ENCODE measurements at places on chromosomes 3 and 15. TPM values are rescaled to one million over a fixed set of nuclear protein-coding genes. Genes with fewer than 3 reads are reported as not detected.

GRCh38 chr3:156404217-156404616 is 150.7 kb downstream of the SSR3 start:
- no peak for DNase-seq

DNA sequence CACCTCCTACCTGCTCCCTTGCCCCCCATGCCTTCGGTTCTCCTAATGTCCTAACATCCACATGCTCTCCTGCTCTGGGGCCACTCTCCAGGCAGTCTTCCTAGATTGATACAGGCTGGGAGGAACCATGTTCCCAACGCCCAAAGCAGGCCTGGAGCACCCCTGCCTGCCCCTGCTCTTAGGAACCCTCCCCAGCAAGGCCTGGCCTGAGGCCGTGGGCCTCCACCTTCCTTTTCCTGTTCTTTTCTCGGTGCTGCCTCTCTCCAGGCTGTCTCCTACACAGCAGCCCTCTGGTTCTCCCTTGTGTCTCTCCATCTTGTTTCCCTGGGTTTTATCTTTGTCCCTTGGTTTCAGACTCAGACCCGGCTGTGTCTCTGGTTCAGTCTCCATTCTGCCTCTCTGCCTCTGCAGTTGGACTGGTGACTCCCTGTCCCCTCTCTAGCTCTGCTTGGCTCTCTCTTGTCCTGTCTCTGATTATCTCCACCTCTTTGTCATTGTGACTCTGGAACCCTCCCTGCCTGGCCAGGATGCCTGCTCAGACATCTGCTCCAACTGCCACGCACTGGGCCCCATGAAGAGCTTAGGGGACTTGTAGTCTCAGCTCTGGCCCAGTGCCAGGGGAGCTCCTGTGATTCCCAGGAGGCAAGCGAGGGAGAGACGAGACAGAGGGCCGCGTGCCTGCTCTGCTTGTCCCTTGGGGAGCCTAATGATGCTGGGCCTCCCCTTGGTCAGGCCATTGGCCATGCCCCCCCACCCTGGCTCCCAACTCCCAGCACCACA is 26.0 kb upstream of the RPL29 start:
- no peak for DNase-seq

DNA sequence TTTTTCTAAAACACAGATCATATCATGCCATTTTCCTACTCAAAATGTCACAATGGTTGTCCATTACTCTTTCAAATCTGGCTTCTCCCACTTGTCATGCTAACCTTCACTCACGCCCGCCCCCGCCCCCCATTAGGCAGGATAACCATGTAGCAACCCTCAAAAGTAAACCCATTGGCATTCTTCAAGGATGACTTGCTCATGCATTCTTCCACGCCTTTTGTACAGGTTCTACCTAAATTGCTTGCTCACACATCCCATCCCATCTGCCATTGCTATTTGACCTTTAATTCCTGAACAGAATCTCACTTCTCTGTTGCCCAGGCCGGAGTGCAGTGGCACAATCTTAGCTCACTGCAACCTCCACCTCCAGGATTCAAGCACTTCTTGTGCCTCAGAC is 389.3 kb downstream of the MCTP2 start:
- no peak for DNase-seq

GRCh38 chr15:64597477-64597822 is 137.1 kb downstream of the ZNF609 start:
- no peak for DNase-seq

DNA sequence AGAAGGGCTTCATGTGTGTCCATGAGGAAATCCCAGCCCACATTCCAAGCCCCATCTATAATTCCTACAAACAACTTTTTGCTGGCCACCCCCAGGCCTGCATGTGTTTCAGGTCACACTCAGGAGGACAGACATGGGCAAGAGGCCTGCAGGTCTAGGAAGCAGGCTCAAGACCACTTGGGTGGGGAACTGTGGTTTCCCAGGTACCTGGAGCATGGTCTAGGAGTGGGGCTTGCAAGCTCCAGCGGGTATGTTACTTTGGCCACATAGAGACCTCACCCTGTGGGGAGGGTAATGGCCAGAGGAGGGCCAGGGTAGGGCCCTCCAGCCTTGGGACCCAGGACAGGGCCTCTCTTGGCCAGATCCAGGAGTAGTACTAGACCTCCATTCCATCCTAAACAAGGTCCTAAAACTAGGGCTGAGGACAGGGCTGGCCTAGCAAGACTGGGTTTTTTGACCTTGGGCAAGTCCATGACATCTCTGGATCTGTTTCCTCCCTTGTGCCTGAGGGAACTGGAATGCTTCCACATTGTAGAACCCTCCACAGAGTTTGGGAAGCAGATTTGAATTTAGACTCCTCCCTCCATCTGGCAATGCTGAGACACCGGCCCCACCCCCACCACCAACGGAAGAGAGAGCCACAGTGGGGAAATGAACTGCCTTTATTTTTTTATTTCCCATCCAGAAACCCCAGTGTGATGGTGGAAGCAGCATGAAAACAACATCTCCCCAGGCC is 22.3 kb downstream of the EAF1 start:
- no peak for DNase-seq

DNA sequence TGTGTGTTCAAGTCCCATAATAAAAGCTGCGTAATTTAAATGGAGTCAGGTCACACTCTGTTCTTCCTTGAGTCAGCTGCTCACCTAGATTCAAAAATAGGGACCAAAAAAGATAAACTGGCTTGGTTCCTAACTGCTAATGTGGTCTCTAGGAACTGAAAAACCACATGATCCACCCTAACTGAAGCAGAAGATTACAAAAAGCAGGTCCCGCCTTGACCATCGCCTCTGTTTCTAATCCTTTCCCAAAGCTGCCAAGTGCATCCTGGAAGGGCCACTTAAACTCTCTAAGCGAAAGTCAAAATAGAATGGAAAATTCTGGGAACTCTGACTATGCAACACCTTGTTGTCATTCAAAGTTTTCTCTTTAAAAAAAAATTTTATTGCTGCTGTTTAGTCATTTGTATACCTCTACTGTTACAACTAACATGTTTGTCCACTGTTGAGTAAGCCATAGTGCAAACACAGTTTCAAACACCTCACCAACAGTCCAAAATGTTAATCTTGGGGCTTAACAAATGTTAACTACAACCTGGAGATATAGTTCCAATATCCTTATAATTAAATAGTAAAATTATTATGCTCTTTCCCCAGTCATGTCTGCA is 88.9 kb upstream of the THBS1 start:
- DNase-seq = no peak

- DNase-seq = no peak
Observed at GRCh38 chr15:60237446-60237845, 160.3 kb downstream of the ANXA2 start.

DNA sequence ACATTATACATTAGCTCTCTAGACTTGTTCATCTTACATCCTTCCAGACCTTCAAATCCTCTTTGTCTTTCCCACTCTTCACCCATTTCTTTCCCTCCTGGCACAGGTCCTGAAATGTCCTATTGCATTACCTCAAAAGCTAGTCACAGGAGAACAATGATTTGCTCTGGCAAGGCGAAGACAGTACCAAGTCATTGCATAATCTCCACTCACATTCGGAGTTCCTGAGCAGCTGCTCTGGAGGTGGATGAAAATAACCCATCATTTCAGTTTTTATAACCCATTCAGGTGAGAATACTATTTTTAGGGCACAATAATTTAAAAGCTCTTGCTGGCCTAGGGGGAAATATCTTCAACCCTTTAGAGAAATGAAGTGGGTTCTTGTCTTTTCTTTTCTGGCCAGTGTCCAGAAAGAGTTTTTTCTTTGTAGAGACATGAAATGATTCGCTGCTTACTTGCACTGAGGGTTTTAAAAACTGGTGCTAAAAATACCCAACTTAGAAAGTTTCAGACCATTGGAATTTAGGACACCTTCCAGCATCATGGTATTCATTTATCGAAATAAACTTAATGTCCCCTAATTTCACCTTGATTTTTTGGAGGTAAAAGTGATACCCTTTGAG is 23.4 kb upstream of the DYNC1LI1 start:
- no peak for DNase-seq

The NBEAL2 gene
- total RNA-seq = 292 TPM

The TMOD3 gene
- total RNA-seq = 37.4 TPM

The CD200 gene
- 42.1 TPM for total RNA-seq

The RPP25 gene
- total RNA-seq = 0.74 TPM

The HIGD2B gene
- not detected for total RNA-seq

The CLRN1 gene
- total RNA-seq = not detected
